ENCODE measurements at places on chromosomes 2 and 18.

- DNase-seq: no peak
Measured at GRCh38 chr2:202136526-202136925, 63.5 kb downstream of the KIAA2012 start.

DNA sequence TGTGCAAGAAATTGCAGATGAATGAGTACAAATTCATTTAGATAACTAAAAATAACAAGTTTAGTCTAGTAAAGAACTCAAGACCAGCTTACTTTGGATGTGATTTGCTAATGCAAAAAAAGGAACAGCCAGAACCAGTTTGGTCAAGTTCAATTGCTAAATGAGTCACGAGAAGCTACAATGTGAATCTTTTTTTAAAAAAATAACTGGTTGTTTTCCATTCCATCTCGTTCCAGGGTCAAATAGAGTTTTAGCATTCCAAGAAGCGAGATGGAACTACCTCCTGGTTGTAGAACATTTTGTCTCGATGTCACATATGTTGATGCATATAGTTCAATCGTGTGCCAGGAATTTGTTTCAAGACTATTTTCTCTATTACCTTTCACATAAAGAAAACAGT, 65.0 kb upstream of the IKZF2 start:
- no peak for DNase-seq

DNA sequence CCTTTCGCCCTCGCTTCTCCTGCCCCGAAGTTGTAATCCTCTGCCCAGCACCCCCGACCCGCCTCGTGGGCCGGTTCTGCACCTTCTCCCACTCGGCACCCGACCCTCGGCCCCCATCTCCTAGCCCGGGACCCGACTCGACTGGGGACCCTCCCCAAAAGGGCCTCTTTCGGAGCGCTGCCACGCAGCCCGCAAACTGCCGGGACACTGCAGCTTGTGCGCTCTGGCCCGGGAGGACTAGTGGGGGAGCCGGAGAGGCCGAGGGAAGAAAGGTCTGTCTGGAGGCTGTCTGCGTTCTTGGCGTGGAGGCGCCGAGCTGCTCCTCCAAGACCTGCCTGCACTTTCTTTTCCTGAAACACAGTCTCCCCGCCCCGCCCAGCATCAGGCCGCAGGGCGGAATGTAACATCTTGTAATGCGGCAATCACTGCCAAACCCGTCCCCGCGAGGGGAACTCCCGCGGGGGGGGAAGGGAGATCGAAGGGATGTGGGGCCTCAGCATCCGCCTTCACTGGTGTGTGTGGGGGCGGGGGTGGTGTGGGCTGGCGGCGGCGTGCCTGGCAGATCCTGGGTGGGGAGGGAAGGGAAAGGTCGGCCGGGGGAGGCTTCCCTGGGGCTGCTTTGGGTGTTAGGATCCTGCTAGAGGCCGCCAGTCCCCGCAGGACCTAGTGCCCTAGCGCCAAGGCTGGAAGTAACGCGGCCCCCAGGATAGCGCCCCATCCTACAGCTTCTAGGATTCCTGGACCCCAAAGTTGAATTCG, 7.4 kb downstream of the DLX2 start:
- no peak for DNase-seq

- no peak for DNase-seq
Measured at GRCh38 chr18:59265246-59265973, 7.8 kb downstream of the RAX start.

DNA sequence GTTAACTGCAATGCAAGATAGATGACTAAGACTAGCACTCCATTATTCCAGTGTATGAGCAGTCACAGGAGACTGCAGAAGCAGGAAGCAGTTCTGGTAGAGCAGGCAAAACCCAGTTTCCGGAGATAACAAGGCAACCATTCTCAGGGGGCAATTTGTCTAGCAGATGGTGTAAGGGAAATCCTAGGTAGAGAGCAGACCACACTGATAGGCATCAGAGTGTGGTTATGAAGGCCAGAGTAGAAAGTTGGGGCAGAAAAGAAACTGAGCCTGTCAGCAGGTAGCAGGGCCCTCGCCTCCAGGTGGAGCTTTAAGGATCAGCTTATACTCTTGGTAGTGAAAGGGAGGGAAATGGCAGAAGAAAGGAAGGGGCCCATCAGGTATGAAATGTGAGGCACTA, 164.4 kb downstream of the PDE11A start:
- DNase-seq: no peak

- DNase-seq: no peak
Measured at GRCh38 chr2:128314348-128315121, 4.1 kb downstream of the HS6ST1 start.

- DNase-seq: no peak
Measured at GRCh38 chr18:48627216-48627615, 88.4 kb downstream of the CTIF start.

- no peak for DNase-seq
Measured at GRCh38 chr2:179376881-179377280, 112.2 kb upstream of the SESTD1 start.

DNA sequence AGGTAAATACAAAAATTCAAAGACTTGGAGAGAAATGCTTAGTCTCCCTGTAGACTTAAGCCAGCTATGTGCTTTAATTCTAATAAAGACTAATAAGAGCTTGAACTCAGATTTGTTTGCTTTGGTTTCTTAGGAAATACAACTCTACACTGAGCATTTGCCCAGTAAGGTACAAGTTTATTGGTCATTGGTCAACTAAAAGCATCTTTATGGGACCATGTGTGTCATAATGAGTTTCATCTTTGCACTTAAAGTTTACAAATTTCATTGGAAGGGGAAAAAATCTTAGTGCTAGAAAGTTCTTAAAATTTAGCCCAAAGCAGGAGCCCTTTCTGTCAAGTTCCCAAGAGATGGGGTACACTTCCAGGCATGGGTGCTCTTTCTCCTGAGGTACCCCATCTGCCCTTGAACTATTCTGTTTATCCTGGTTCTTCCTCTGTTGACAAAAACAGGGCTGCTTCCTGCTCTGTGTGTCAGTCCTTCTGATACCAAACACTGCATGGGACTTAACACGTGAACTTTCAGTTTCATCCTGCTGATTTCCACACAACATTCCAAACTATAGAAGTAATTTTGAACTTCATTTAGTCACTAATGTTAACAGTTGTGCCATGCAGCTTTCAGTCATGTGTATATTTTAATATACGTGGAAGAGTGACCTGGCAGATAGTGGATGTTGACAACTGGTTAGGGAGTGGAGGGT, 200.2 kb downstream of the TPGS2 start:
- DNase-seq: no peak

GRCh38 chr2:204722691-204723090, 177.4 kb downstream of the PARD3B start:
- no peak for DNase-seq

- no peak for DNase-seq
Measured at GRCh38 chr2:156457523-156458517, 21.6 kb downstream of the GPD2 start.

DNA sequence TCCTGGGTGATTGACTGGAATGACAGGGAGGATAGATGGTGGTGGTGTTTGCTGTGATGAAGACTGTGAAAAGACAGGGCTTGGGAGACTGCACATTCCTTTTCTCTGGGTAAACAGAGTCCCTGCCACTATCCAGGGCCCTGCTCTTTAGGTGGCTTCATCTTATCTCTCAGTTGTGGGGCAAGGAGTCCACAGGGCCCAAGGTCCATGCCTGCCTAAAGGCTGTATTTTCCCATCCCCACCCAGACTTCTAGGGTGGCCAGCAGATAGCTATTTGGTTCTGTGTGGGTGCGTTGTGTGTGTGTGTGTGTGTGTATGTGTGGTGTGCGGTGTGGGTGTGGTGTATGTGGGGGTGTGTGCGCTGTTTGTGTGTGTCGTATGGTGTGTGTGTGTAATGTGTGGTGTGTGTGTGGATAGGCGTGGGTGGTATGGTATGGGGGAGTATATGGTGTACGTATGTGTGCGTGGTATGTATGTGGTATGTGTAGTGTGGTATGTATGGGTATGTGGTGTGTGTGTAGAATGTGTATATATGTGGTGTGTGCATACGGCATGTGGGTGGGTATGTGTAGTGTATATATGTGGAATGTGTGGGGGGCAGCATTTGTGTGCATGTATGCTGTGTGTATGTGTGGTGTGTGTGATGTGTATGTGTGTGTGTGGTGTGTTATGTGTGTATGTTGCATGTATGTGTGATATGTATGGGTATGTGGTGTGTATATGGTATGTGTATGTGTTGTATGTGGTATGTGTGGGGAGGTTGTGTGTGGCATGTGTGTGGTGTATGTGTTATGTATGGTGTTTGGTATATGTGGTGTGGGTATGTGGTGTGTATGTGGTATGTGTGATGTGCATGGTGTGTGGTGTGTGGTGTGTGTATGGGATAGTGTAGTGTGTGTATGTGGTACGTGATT, 10.5 kb upstream of the XRCC5 start:
- DNase-seq: no peak

DNA sequence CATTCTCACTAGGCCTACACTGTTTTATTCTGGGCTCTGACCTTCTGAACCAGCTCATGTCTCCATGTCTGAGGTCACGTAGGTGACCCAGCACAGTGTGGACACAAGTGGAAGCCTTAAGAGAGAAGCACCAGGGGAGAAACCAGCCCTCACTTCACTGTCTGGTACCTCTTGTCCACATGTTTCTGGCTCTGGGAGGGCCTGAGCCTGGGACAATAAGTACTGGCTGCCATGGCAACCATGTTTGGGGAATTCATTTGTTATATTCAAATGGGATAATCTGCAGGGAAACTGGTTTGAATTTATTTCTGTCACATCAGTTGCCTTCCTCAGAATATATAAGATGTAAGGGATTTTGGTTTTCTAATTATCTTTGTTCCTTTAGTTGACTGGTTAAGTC, 23.3 kb downstream of the MYO3B start:
- DNase-seq: no peak

DNA sequence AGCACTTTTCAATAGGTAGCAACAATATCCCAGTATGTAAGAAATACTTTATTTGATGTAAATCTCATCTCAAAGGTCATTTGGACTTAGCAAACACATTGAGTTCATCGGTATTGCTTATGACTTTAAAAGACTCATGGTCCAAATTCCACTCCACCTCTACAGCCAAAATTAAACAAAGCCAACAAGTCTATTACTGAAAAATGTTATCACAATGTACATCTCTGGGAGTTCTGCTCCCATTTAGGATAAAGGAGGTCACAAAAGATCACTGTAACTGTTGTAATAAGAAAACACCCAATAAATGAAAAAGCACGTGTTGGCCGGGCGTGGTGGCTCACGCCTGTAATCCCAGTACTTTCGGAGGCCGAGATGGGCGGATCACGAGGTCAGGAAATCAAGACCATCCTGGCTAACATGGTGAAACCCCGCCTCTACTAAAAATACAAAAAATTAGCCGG, 50.0 kb downstream of the ESCO1 start:
- DNase-seq: no peak

- DNase-seq: no peak
Measured at GRCh38 chr2:100470182-100470581, at the start of gene NMS. Gene NMS, plus strand, starts transcription at chr2:100470482. Its CDS starts 7 bp downstream, at chr2:100470489.

DNA sequence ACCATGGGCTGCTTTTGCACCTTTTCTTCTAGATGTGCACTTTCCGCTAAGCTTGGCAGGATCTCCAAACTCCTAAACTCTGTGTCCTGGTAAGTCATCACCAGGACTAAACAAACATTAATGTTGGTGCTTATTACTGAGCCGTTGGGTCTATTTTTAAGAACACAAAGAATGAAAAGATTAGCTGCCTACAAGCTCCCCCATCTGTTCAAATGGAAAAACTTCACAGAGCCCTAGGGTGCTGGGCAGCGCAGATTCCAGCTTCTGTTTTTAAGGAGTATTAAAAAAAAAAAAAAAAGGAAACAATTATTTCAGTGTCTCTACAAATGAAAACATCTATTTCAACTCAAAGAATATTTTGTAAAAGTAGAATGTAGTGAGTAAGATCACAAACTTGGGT, 97.8 kb upstream of the AQP4 start:
- DNase-seq: no peak
